ENCODE measurements at places on chromosomes 6 and 20.

DNA sequence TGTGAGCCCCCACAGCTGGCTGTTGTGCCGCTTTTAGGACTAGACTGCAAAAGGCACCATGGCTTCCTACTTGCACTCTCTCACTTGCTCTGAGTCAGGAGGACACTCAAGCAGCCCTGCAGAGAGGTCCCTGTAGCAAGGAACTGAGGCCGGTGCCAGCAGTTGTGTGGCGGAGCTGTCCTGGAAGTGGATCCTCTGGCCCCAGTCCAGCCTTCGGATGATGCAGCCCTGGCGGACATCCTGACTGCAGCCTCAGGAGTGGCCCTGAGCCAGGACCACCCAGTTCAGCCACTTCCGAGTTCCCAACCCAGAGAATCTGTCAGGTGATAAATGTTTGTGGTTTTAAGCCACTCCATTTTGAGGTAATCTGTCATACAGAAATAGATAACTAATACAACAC is 17.5 kb downstream of the CTCFL start:
- DNase-seq: no peak

GRCh38 chr20:44041001-44041400 is 126.3 kb downstream of the TOX2 start:
- DNase-seq: no peak

GRCh38 chr6:52616059-52616690 is 39.3 kb upstream of the TRAM2 start:
- DNase-seq: no peak

- DNase-seq: no peak
Measured at GRCh38 chr6:137688230-137688971, 178.7 kb upstream of the TNFAIP3 start.

GRCh38 chr20:3658716-3659491 is 4.3 kb downstream of the GFRA4 start:
- no peak for DNase-seq

Data from GM04503 (cell line).